Stimulated activated CD8-positive, alpha-beta memory T cell treated with anti-CD3 and anti-CD28 coated beads, Interleukin-2, amount 100 ng/mL, for 1 hour (primary cell): ENCODE measurements at places on chromosomes 6 and 20.

DNA sequence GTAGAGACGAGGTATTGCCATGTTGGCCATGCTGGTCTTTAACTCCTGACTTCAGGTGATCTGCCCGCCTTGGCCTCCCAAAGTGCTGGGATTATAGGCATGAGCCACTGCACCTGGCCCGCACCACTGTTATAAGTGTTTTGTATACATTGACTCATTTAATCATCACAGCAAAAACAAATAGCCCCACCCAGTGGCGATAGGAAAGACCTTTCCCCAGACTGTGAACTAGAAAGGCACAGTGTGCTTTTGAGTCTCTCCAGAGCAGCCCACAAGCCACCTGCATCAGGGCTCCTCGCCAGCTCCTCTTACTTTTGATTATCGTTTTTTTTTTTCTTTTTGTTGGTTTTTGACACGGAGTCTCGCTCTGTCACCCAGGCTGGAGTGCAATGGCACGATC is 27.9 kb upstream of the ZFP64 start:
- no peak for DNase-seq

DNA sequence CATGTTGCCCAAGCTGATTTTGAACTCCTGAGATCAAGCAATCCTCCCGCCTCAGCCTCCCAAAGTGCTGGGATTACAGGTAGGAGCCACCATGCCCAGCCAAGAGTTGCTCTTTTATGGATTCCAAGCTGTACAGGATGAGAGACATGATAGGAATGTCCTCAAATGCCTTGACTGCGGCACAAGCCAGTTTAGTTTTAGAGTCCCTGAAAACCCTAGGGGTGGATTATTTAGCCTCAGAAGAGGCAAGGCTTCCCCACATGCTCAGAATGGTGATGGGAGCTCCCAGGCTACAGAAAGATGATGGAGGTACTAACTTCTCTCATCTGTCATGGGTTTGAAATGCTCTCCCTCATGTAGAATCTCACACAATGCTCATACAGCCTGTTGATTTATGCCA is 280.5 kb upstream of the PRND start:
- no peak for DNase-seq

DNA sequence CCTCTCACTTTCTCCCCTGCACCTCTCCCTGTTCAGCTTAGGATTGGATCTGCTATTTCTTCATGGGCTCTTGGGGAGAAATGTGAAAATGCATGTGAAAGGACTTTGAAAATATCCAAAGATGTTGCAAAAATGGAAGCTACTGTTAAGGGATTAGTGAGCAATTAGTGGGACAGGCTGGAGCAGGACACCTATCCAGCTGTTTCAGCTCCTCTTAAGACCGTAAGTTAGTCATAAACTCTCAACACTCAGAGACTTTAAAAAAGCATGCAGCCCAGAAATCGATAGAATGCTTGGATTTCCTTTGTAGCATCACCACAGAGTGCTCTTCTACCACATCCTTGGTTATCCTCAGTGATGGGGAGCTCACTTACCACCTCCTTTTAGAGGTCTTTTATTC is 88.7 kb downstream of the SLC24A3 start:
- DNase-seq = no peak

DNA sequence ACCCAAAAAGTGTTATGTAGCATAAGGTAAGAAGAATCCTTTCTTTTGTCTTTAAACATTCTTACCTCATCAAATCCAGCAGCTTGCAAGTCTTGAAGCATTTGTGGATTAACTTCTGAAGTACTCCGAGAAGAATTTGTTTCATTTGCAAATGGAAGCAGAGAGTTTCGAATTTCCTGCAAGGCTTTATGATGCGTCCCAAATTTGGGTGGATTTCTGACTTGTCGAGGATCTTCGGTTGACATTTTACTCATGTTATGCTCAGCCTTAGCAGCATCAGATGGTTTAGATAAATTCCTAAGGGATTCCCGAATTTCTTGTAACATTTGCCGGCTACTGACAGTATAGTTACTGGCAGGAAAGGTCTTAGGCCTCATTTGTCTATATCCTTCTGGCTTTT is 16.2 kb downstream of the LATS1 start:
- no peak for DNase-seq

DNA sequence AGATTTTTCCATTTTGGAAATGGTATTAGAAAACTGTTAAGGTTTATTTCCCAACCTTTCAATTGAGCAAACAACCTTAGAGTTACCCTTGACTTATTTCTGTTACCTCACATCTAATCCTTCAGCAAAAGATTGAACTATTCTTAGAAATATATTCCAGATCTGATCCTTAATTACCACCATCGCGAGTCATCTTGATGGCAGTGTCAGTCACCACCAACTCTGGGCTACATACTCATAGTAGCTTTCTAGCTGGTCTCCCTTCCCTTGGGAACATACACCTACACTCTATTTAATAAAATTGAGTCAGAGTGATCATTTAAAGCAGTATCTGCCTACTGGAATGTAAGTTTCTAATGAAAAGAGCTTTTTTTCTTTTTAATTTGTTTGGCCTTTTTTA is 308.2 kb downstream of the EYS start:
- DNase-seq = no peak

DNA sequence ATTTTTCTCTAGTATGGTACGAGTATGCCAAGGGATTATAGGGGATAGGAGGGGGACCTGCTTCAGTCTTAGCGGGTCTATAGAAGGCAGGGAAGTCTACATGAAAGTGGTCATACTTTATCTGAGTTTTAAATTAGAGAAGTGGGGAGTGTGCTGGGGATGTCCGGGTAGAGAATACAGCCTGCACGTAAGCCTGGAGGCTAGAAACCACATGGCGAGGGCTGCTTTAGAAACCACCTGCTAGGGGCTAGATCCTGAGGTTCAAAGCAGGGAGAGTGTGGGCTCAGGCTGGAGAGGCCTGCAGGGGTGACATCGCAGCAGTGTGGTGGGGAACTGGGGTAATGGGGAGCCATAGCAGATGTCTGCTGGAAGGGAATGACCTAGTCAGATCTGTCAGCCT is 85.2 kb downstream of the VEGFA start:
- DNase-seq = no peak

DNA sequence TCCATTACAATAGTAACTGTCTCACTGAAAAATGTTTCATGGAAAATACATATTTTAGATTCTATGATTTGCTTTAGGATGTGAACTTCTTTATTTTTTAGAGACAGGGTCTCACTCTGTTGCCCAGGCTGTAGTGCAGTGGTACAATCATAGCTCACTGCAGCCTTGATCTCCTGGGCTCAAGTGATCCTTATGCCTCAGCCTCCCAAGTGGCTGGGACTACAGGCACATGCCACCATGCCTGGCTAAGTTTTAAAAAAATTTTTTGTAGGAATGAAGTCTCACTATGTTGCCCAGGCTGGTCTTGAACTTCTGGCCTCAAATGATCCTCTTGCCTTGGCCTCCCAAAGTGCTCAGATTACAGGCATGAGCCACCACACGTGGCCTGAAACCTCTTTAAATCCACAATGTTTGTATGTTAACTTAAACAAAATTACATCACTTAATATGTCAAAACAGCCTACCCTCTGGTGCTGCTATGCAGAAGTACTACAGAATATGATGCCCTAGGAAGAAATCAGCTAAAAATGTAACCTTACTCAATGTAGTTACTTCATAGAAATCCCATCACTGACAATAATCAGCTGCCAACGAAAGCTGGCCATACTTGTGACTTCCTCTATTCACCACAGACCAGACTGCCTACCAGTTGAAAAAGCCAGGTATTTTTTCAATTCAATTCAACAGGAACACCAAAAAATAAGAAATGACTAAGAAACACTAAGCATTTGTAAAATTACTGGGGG is 17.6 kb downstream of the EEF1A1 start:
- no peak for DNase-seq

DNA sequence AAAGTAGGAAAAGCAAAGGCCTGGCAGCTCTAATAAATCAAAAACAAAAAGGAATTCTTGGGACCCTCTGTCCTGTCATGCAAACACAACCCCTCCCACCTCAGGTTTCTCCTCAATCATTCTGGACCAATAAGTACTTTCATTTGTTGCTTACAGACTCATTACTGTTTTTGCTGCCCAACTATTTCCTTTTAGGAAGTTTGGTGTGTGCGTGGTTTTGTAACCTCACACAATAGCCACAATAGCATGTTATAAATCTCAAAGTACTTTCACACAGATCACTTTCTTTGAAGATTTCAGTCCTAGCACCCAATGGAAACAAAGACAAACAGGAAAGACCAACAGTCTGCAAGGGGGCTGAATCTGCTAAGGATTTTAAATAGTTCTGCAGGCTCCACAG is 4.5 kb downstream of the MRPL14 start:
- DNase-seq = no peak

GRCh38 chr6:21003780-21004541 is 469.7 kb downstream of the CDKAL1 start:
- DNase-seq = no peak

GRCh38 chr6:154995254-154996015 is at the start of gene TIAM2:
Gene TIAM2, plus strand, starts transcription at chr6:154995315. Its CDS starts 133,909 bp downstream, at chr6:155129224.
- no peak for DNase-seq

GRCh38 chr20:33526769-33527168 is 36.9 kb downstream of the CBFA2T2 start:
- DNase-seq = no peak
